ENCODE measurements at places on chromosomes 11 and 22. TPM values are rescaled to one million over a fixed set of nuclear protein-coding genes. Genes with fewer than 3 reads are reported as not detected.

OR4A16 gene
- not detected for total RNA-seq

DYNC2H1 gene
- total RNA-seq: 74.2 TPM

PRR5L gene
- total RNA-seq: 2.9 TPM

RASL10A gene
- not detected for total RNA-seq

FGF19 gene
- not detected for total RNA-seq

All from subcutaneous preadipocyte (primary cell).